Keratinocyte (primary cell): ENCODE measurements at places on chromosomes 12 and 14.

DNA sequence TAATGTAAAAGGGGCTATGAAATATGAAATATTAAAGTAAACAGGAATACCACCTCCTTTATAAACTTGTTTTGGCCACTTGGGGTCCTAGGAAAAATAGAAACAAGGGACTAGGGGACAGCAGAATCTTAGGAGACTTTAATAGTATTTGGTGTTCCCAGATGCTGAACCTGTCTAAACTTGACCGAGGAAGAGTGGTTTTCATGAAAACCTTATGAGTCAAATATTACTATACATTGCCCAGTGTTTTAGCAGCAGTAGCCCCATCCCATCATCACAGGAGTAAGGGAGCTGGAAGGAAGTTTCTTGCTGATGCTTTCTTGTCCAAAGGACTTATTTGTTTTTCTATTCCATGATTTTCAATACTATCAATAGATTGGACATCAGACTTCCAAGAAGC lies 177.5 kb upstream of the CAND1 start:
- no peak for DNase-seq

- no peak for DNase-seq
Observed at GRCh38 chr12:29207120-29207519, 58.0 kb downstream of the FAR2 start.

GRCh38 chr14:104680806-104681688 lies 8.4 kb upstream of the INF2 start:
- DNase-seq: no peak

GRCh38 chr12:97275256-97275655 lies 187.3 kb upstream of the RMST start:
- no peak for DNase-seq

DNA sequence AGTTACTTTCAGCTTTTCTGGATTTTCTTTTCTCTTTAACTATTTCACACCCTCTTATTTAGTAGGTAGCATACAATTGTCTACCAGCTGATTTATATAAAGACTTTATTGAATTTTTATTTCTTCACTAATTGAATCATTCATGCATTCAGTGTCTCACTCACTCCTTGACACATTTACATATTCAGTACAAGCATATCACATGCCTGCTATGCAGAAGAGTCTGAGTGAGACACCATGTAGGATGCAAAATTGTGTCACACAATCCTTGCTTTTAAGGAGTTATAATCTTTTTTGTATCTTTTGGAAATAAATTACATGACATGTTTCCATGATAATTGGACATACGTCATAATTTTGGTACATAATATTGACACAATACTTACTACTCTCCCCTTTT lies 83.0 kb downstream of the AKAP6 start:
- no peak for DNase-seq

DNA sequence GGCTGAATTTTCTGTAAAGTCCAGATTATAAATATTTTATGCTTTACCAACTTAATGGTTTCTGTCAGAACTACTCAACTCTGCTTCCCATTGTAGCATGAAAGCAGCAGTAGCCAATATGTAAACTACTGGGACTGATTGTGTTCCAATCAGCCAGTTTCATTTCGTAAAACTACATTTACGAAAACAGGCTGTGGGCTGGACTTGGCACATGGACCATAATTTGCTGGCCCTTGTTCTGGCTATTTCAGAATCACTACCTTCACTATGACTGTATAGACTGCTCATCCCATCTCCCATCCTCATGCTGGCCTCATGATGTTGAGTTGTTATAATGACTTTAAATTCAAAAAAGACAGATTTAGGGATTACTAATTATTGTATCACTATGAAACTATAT lies 38.7 kb downstream of the FAR2 start:
- DNase-seq: no peak

GRCh38 chr14:45709541-45709940 lies 456.5 kb upstream of the MIS18BP1 start:
- DNase-seq: no peak

DNA sequence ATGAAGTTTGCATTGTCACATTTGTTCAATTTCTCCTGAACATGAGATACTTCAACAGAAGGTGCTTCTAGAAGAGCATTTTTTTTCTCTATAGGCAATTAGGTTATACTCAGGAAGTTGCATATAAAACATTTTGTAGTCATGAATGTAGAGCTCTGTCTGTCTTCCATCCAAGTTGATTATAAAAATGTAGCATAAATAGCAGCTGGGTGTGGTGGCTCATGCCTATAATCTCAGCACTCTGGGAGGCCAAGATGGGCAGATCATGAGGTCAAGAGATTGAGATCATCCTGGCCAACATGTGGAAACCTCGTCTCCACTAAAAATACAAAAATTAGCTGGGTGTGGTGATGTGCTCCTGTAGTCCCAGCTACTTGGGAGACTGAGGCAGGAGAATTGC lies 39.5 kb upstream of the STXBP6 start:
- no peak for DNase-seq

GRCh38 chr12:27343255-27344000 lies 10.8 kb downstream of the BMAL2 start:
- DNase-seq: peak; percentile 69

- no peak for DNase-seq
Observed at GRCh38 chr12:111807232-111807631, 34.8 kb upstream of the MAPKAPK5 start.

GRCh38 chr14:55128386-55129085 lies 516 bp upstream of the LGALS3 start:
- no peak for DNase-seq

GRCh38 chr12:107066691-107067090 lies 26.7 kb downstream of the CRY1 start:
- no peak for DNase-seq

GRCh38 chr12:120381752-120382419 lies 12.9 kb upstream of the MSI1 start:
- no peak for DNase-seq

DNA sequence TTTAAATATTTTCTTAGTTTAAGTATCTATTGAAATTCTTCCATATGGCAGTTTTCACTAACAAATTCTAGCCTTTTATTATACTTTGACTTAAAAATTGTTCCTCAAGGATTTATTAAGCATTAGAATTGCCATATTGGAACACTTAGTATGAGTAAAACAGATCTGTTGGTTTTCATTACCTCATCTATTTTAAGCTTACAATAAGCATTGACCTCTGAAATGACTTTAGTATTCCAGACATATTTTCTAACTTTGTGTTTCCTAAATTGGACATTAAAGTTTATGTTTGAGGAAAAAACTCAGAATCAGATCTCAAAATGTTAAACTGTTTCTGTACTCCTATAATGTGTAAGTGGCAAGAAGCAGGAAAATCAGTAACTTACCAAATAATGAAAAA lies 48.4 kb downstream of the CSRP2 start:
- DNase-seq: no peak

- no peak for DNase-seq
Observed at GRCh38 chr12:56749853-56750252, 2.3 kb downstream of the PRIM1 start.

DNA sequence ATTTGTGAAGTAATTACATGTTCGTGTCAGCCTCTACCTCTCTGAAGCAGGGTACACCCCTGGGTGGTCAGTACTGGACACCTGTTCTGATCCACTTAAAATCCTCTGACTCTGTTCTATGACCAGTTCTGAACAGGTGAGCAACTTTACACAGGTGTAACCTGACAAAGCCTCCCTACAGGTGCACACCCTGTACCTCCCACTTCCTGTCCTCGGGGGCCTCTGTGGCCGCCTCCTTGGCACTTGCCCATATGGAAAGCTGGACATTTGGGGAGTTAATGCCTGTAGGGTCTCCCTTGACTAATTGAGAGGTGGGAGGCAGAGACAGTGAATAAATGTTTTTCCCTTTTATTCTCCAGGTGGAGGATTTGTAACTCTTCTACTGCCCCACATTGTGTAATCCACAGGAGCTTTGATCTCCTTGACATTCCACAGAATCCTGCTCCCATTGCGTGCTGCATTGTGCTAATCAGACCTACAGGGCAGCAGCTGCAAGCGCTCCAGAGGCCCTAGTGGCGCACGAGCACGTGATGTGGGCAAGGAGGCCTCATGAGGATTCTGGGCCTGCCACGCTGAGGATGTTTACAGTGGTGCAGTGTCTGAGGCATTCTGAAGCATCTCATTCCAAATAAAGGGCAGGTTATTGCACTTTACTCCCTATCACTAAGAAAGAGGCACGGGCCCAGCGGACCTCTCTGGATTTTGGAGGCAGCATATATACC lies 45.8 kb upstream of the BATF start:
- DNase-seq: no peak

- DNase-seq: no peak
Observed at GRCh38 chr12:81208187-81208911, 130.5 kb downstream of the ACSS3 start.

- no peak for DNase-seq
Observed at GRCh38 chr12:123983822-123984485, 10.9 kb downstream of the ZNF664 start.

GRCh38 chr14:96098309-96098998 lies 59.3 kb downstream of the C14orf132 start:
- DNase-seq: no peak

- no peak for DNase-seq
Observed at GRCh38 chr14:69696633-69697557, 70.0 kb upstream of the SRSF5 start.
